ENCODE measurements at places on chromosomes 2 and 18.
A peak's percentile ranks its signal among the peaks of the same experiment; 100 is the strongest.

DNA sequence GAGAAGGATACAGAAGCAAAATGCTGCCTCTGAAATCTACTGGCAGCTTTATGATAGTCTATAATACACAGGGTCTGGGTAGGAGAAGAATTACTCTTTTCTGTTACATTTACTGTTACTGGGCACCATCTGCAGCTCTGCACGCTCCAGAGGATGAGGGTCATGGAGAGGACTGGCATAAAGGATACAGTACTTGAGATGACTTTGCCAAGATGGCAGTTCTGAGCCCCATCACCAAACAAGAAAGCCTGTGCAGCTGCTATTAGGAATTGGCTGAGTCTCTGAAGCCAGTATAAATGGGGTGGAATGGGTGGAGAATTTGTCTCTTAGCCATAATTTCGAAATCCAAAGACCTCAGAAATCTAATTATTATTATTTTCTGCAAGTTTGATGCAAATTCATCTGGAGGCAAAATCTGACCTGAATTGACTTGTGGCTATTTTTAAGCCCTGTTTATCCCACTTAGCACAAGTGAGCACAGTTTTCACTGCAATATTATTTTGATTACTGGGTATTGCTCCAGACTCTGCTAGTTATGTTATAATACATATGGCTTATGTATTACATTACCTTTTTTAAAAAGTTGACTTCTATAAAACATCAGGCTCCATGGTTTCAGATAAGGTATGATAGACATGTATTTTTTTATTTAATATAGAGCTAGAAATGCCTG is 579.5 kb downstream of the MBD2 start:
- H3K36me3 ChIP-seq: no peaks in the 10 kb centered on the region
- no peak overlapping the region for H3K4me3 ChIP-seq
- no peak overlapping the region for H3K27ac ChIP-seq
- no peaks in the 10 kb centered on the region for H3K4me1 ChIP-seq
- DNase-seq: no peak

- no peaks in the 10 kb centered on the region for H3K4me1 ChIP-seq
- H3K4me3 ChIP-seq: no peak overlapping the region
- no peaks in the 10 kb centered on the region for H3K36me3 ChIP-seq
- no peak for DNase-seq
- no peak overlapping the region for H3K27ac ChIP-seq
Measured at GRCh38 chr2:46053564-46053963, 243.6 kb upstream of the EPAS1 start.

GRCh38 chr18:24818441-24818840 is 358.0 kb downstream of the HRH4 start:
- DNase-seq: no peak
- no peaks in the 10 kb centered on the region for H3K27me3 ChIP-seq
- no peaks in the 10 kb centered on the region for H3K4me1 ChIP-seq
- no peak overlapping the region for H3K27ac ChIP-seq

- H3K27ac ChIP-seq: peak overlapping the region; percentile 4
- DNase-seq: no peak
Measured at GRCh38 chr2:216619411-216620393, 13.5 kb upstream of the IGFBP2 start.

DNA sequence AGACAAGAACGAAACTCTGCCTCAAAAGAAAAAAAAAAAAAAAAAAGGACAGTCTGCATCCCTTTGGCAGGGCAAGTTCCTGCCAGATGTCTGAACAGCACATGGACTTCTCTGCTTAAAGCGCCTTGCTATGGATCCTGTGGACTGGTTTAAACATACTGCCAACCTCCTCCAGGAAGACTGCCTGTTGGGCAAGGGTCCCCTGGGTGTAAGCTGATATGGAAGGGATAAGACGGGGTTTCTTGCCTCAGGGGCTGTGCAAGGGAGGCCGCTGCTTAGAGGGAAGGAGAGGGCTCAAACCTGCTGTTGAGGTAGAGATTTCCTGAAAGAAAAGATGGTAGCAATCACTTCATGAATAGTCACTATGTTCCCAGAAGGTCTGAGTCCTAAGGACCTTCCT is 22.2 kb downstream of the SKA1 start:
- DNase-seq: no peak
- no peak overlapping the region for H3K27ac ChIP-seq
- no peaks in the 10 kb centered on the region for H3K36me3 ChIP-seq
- H3K27me3 ChIP-seq: no peaks in the 10 kb centered on the region
- H3K4me3 ChIP-seq: no peak overlapping the region
- H3K4me1 ChIP-seq: no peaks in the 10 kb centered on the region

DNA sequence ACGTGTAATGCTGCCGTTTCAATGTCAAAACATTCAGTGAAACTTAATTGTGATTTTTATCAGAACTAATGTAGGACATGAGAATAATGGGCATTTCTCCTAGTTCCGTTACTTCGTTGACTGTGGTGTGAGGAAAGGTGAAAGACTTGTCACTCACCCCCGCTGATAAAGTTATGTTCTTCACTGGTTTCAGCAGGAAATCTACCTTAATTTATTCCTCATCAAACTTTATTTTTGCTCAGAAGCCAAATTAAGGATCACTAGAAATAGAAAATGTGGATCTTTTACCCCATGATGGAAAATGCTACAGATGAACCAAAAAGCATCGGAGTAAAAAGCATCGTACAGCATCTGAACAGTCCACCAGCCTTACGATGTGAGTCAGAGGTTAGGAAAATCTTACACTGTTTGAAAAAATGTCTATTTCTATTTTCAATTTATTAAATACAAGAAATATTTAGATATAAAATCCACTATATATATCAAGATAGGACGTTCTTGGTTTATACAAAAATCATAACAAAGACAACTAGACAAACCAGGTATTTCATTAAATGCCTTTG is 1.0 kb upstream of the ROCK1 start:
- peak overlapping the region; percentile 88 for H3K4me3 ChIP-seq
- no peaks in the 10 kb centered on the region for H3K36me3 ChIP-seq
- peak overlapping the region; percentile 97 for H3K27ac ChIP-seq

GRCh38 chr2:181828122-181828705 is 63.3 kb upstream of the ITPRID2 start:
- no peaks in the 10 kb centered on the region for H3K36me3 ChIP-seq
- no peak overlapping the region for H3K27ac ChIP-seq
- no peaks in the 10 kb centered on the region for H3K4me1 ChIP-seq
- no peak for DNase-seq
- H3K27me3 ChIP-seq: no peaks in the 10 kb centered on the region

DNA sequence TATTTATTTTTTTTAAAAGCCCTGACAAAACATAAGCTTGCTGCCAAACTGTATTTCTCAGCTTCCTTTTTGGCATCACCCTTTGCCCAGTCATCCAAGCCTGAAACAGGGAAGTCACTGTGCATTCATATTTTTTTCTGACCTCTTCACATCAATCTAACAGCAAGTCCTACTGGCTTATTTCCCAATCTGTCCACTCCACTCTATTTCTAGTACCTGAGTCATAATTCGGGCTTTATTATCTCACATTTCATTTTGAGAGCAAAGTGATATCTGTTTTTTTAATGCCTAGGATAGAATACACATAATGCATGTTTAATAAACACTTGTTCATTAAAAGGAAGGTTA is 5.1 kb downstream of the HNMT start:
- peaks cover 6% of the 10 kb centered on the region for H3K4me1 ChIP-seq
- H3K27ac ChIP-seq: peak overlapping the region; percentile 50
- no peaks in the 10 kb centered on the region for H3K36me3 ChIP-seq
- DNase-seq: peak; percentile 32

DNA sequence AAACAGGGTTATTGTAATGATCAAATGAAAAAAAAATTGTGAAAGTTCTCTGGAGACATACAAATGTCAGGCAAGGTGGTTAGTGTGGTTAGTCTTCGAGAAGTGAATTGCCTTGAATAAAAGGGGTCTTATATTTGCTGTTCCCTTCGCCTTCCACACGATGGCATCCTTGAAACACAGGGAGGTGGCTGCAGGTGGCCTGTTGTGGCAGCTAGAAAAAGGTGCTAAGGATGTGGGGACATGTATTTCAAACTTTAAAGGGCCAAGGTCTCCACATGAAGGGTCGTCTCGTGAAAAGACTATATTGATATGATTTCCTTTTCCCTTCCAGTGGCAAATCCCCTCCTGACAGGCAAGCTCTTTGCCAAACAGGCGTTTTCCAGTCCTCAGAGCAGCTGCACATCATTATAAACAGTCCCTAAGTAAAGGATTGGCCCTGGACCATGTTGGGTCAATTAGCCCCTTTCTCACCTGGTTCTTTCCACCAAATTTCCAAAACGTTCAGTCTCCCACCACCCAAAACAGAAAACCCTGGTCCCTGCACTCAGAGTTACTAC is 68.5 kb downstream of the COPS8 start:
- DNase-seq: no peak
- no peak overlapping the region for H3K27ac ChIP-seq
- no peaks in the 10 kb centered on the region for H3K27me3 ChIP-seq
- no peak overlapping the region for H3K4me3 ChIP-seq
- no peaks in the 10 kb centered on the region for H3K4me1 ChIP-seq
- H3K36me3 ChIP-seq: no peaks in the 10 kb centered on the region

GRCh38 chr2:190447766-190448165 is 39.6 kb downstream of the MFSD6 start:
- H3K27me3 ChIP-seq: no peaks in the 10 kb centered on the region
- H3K36me3 ChIP-seq: no peaks in the 10 kb centered on the region
- no peak for DNase-seq
- peak overlapping the region; percentile 8 for H3K27ac ChIP-seq

DNA sequence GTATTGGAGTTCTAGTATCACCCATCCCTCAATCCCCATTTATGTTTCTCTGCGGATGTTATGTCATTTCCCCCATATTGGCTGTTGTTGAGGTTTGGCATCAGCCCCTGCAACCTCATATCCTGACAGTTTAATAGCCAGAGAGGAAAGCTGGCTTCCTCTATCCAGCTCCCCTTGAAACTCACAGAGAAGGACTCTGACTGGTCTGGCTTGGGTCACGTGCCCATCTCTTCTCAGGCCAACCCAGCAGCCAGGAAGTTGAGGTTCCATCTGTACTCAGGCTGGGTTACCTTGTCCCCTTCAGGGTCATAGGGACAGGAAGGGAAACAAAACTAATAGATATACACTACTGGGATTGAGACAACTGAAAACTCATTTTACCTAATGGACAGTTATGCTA is 148.0 kb upstream of the SLC14A2 start:
- DNase-seq: no peak
- H3K27me3 ChIP-seq: no peaks in the 10 kb centered on the region
- no peak overlapping the region for H3K4me3 ChIP-seq
- peak overlapping the region; percentile 7 for H3K27ac ChIP-seq
- H3K4me1 ChIP-seq: no peaks in the 10 kb centered on the region

GRCh38 chr18:22698711-22699110 is 234.4 kb upstream of the RBBP8 start:
- no peak for DNase-seq
- no peaks in the 10 kb centered on the region for H3K4me1 ChIP-seq
- H3K36me3 ChIP-seq: no peaks in the 10 kb centered on the region
- no peak overlapping the region for H3K4me3 ChIP-seq
- H3K27me3 ChIP-seq: no peaks in the 10 kb centered on the region

DNA sequence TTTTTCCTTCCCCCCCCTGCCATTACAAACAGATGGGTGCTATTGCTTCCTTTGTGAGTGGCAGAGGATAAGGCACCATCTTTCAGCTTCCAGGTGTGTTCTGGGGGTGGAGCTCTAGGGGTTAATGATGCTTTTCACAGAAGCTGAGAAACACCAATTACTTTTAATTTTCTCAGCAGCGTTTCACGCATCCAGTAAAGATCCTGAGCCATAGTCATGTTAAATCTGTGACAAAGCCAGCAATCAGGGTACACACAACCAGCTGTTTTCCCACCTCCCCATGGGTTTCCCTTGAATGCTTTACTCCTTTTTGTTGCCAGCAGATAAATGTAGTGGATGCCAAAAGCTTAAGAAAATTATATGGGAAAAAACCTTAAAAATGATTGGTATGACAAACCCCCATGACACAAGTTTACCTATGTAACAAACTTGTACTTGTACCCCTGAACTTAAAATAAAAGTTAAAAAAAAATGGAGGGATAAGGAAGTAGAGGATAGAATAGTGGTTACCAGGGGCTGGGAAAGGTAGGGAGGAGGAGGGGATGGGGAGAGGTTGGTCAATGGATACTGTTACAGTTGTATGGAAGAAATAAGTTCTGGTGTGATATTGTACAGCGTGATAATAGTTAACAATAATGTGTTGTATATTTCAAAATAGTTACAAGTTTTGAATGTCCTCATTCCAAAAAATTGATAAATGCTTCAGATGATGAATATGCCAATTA is 70.0 kb downstream of the ACOXL start:
- no peaks in the 10 kb centered on the region for H3K36me3 ChIP-seq
- H3K4me3 ChIP-seq: no peak overlapping the region
- no peaks in the 10 kb centered on the region for H3K4me1 ChIP-seq
- no peak overlapping the region for H3K27ac ChIP-seq
- no peak for DNase-seq
- peaks cover 7% of the 10 kb centered on the region for H3K27me3 ChIP-seq

DNA sequence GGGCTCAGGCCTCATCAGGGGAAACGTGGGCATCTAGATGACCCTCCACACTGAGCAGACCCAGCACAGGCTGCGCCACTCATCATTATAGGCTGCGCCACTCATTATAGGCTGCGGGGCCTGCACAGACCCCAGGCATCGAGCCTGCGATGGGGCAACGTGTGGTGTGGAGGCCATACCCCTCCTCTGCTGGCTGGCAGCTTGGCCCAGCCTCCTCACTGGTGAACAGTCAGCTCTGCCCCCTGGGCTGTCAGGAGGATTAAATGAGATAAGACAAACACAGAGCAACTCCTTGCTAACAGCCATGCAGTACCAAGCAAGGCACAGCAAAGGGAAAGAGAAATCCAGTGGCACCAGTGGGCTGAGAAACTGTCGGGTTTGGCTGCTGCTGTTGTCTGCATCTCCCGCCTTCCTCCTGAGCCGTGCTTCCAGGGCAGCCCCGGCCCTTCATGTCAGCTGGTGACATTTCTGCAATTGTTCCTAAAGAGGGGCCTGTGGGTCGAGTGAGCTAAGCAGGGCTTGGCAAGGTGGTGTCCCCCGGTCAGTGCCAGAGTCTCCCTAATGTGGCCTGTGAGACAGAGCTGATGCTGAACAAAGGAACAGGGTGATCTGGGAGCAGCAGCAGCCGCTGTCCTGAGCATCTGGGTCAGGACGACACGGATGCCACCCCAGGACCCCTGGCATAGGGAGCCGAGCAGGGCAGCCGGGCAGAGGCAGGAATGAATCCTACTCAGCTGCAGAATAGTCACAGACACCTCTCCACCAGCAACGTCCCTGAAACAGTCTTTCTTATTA is 48.7 kb downstream of the RRM2 start:
- H3K4me3 ChIP-seq: no peak overlapping the region
- no peaks in the 10 kb centered on the region for H3K4me1 ChIP-seq
- H3K27ac ChIP-seq: no peak overlapping the region
- DNase-seq: no peak
- no peaks in the 10 kb centered on the region for H3K36me3 ChIP-seq
- H3K27me3 ChIP-seq: no peaks in the 10 kb centered on the region

GRCh38 chr2:190889175-190889943 is 8.7 kb downstream of the GLS start:
- H3K36me3 ChIP-seq: no peaks in the 10 kb centered on the region
- no peaks in the 10 kb centered on the region for H3K27me3 ChIP-seq
- no peak for DNase-seq
- H3K27ac ChIP-seq: no peak overlapping the region
- no peaks in the 10 kb centered on the region for H3K4me1 ChIP-seq

GRCh38 chr18:11882636-11883035 is 25.5 kb downstream of the MPPE1 start:
- no peak overlapping the region for H3K4me3 ChIP-seq
- no peaks in the 10 kb centered on the region for H3K4me1 ChIP-seq
- H3K27me3 ChIP-seq: no peaks in the 10 kb centered on the region
- no peak overlapping the region for H3K27ac ChIP-seq
